ENCODE measurements at places on chromosomes 1 and 21.

GRCh38 chr1:46532498-46533178 is 18.8 kb downstream of the KNCN start:
- peak; percentile 46 for DNase-seq

DNA sequence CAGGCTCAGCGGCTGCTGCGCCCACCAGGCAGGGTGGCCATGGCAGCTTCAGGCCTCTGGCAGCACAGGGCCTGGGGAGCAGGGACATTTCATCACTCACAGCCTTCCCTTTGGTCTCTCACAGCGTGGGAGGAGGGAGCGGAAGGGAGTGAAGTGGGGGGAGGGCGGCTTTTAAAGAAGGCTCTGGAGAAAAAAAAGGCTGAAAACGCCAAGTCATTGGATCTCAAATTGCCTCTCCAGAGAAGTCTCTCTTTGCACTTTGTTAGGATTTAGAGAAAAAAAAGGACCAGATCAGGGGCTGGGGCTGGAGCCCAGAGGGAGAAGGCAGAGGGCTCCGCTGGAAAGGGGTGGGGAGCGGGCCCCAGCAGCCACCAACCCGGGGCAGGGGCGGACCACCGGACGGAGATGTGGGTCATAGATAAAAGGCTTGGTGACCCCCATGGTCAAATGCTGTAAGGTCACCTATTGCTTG is 209.9 kb downstream of the GRIK3 start:
- DNase-seq: no peak

- no peak for DNase-seq
Measured at GRCh38 chr1:230176871-230177411, 109.9 kb downstream of the GALNT2 start.

DNA sequence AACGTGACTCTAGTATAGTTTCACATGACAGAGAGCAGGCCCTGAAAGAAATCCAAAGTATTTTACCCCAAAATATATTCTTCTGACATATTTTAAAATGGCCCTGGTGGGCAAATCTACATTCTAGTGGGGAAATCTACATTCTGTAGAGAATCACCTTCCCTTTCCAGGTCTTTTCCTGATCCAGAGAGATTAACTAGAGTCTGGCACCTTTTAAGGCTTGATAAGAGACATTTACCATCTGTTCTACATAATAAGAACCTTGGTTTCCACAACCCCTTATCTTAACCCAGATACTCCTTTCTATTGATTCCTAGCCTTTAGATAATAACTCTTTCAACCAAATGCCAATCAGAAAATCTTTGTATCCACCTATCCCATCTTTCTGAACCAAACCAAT is 17.0 kb upstream of the L1TD1 start:
- DNase-seq: no peak

- no peak for DNase-seq
Measured at GRCh38 chr1:192573499-192573898, 2.1 kb upstream of the RGS1 start.

Measured in effector CD4-positive, alpha-beta T cell (primary cell).